ENCODE measurements at places on chromosomes 16 and 17. TPM values are rescaled to one million over a fixed set of nuclear protein-coding genes. Genes with fewer than 3 reads are reported as not detected.

The PRR29 gene
- 0.31 TPM for total RNA-seq

The DRG2 gene
- 19.3 TPM for total RNA-seq

The MT1F gene
- 1.3 TPM for total RNA-seq

The MYH4 gene
- not detected for total RNA-seq

The STAC2 gene
- 0.36 TPM for total RNA-seq

The CYBA gene
- 34.4 TPM for total RNA-seq

The GPT2 gene
- total RNA-seq: 10.9 TPM

The LGALS9C gene
- not detected for total RNA-seq

The DRC7 gene
- total RNA-seq: not detected

The AOC3 gene
- 15.6 TPM for total RNA-seq

The SRL gene
- 760 TPM for total RNA-seq

The KRTAP1-5 gene
- total RNA-seq: not detected

The ZNF267 gene
- total RNA-seq: 5.3 TPM

The TBC1D3C gene
- not detected for total RNA-seq

The CCL18 gene
- total RNA-seq: 31.9 TPM

The ERN2 gene
- not detected for total RNA-seq

The CCL13 gene
- 0.29 TPM for total RNA-seq

The SPATA22 gene
- 0.44 TPM for total RNA-seq

The SCRN2 gene
- total RNA-seq: 36.7 TPM

The HBQ1 gene
- not detected for total RNA-seq

The TNP2 gene
- not detected for total RNA-seq

The KRT12 gene
- not detected for total RNA-seq

Data from heart left ventricle (tissue), 16 donors.